ENCODE measurements at places on chromosomes 1 and 21.

DNA sequence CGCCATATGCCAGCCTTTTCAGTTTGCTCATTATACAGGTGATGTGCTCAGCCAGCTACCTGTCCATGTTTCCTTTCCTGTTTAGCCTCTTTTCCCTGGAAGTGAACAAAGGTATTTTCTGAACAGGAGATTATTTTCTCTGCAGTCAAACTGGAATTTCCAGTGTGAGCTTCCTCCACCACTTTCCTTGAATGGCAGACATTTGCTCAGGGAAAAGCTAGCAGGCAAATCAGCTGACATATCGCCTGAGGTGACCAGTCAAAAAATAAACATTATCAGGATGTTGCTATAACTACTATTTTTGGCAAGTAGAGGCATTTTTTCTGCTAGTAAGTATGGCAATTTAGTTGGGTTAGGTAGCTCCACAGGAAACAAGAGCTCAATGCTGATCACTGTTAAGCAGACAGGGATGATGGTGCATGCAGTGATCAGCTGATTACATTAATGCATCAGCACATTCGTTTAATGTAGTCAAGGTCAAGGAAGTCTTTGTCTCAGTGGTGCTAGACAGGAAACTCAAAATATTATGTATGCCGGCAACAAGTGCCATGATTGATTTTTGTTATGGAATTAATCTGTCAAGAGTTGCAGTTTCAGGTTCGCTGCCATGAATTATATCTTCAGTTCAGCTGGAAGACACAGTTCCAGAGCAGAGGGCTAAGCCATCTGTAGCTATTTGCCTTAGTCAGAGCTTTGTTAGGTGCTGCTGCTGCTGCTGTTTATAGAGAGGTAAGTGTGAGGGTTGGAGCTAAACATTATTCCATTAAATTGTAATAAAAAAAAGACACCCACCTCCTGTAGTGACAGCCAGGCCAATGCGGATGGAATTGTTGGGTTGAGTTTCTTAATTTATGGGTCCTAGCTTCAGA is 179.7 kb upstream of the ST6GALNAC5 start:
- DNase-seq, result no peak

DNA sequence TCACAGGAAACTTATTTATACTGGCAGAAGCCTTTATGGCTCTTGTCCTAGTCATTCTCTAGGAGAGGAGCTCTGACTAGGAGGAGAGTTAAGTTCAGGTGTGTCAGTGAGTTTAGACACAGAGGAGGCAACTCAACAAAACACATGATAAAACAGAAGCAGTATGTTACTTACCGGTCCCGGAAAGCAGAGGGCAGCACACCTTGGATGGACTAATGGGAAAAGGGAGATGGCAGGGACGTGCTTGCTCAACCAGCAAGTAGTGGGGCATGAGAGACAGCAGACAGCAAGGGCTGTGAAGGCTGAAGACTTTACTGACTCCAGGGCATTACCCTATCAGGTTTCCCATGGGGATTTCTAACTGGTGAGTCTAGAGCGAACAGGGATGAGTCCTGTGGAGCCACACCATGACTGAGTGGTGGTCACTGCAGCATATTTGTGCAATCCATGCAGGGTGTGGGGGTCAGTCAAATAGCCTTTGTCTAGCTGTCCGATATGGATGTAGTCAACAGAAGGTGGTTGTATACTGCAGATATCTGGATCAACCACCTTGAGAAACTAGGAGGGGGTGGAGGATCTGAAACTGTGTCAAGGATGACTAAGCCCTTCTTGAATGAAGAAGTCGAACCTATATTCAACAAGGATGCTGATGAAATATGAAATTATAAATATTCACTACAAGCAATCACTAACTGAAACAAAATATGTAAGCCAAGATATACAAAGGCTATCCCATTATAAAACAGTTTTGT is 596.3 kb upstream of the CHRM3 start:
- DNase-seq, result no peak

- DNase-seq, result no peak
Measured at GRCh38 chr1:90712153-90712856, 4.8 kb downstream of the BARHL2 start.

DNA sequence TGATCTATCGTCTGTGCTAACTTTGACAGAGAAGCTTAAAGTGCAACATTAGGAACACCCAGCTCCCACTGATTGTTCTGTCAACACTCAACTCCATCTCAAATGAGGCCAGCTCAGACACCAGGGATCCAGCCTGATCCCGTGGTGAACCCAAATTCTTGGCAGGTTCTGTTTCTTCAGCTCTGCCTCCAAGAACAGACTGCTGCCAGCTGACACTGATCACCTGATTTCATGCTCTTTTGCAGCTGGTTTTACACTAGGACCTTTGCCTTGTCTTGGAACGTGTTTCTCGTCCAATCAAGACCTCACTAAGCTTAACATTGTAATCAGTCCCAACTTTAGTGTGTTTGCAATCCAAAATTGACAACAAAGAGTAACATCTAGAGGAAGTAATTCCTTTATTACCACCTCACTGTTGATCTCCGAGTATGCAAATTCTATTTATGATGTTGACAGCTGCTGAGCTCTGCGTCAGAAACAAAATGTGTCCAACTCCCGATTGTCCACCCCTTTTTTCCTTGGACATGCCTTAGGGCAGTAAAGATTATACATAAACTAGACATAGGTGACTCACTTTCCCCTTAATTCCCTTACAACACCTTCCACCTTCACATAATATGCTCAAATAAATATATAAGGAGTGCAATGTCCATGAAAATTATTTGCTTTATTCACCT is 1.6 kb upstream of the HYI start:
- DNase-seq, result no peak

- DNase-seq, result no peak
Measured at GRCh38 chr21:32315511-32316281, 17.0 kb downstream of the MRAP start.
